HTR-8/SVneo (cell line): ENCODE measurements at places on chromosomes 11 and 22.

DNA sequence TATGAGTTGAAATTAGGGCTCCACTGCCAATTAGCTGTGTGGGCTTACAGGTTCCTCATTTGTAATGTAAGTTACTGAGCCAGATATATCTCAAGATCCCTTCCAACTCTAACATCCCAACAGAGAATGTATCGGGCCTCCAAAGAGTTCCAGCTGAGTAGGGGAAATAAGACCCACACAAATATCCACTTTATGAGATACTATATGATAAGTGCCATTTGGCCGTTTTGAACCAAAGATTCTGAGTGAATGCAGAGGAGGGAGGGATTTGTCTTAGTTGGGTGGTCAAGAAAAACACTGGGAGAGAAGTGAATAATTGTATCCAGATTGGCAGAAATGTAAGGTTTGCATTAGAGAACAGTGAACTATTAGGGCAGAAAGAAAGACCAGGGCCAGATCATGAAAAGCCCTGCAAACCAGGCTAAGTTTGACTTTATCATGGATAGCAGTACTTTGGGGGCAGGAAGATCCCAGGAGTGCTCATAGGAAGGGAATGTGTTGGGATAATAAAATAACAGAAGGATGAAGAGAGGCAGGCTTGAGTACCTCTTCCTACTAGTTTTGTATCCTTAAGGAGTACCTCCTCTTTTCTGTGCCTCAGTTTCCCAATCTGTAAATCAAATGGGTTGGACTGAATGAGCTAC lies 63.9 kb downstream of the RPL27A start:
- no peak for DNase-seq

DNA sequence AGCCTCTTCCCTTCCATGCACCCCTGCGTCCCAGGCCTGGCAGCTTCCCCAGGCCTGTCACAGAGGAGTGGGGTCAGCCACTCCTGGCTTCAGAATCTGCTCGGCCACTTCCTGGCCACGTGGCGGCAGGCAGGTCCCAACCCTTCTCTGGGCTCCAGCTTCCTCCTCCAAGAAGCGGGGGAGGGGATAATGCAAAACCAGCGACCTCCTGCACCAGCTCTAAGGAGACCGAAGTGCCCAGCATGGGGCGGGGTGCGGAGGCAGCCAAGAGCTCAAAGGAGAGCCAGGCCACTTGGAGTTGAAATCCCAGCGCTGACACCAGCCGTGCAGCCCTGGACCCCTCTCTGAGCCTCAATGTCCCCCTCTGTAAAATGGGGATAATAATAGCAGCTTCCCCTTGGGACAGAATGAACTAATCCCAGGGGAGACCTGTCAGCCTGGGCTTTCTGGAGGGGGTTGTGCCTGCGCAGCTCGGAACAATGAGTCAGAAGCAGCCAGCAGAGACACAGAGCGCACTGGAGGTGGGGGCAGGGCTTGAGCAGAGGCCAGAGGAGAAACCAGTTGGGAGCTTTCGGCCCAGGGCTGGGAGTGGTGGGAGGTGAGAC lies 22.8 kb upstream of the PICK1 start:
- peak; percentile 90 for DNase-seq

GRCh38 chr11:76221365-76221764 lies 15.1 kb upstream of the WNT11 start:
- no peak for DNase-seq

GRCh38 chr11:46705070-46705688 lies 4.3 kb downstream of the ZNF408 start:
- DNase-seq: no peak

DNA sequence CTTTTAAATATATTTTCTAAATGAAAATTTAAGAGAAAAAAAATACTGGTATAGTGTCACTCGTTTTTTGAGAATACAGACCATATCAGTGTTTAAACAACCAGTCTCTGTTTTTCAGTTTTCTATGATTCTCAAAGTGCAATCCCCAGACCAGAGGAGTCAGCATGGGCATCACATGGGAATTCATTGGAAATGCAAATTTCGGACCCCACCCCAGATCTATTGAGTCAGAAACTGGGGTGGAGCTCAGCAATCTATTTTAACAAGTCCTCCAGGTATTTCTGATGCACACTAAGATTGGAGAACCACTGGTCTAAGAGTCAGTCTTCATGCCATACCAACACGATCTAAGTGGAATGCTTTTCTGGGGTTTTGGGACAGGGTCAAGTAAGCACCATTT lies 66.1 kb downstream of the FAR1 start:
- DNase-seq: no peak

DNA sequence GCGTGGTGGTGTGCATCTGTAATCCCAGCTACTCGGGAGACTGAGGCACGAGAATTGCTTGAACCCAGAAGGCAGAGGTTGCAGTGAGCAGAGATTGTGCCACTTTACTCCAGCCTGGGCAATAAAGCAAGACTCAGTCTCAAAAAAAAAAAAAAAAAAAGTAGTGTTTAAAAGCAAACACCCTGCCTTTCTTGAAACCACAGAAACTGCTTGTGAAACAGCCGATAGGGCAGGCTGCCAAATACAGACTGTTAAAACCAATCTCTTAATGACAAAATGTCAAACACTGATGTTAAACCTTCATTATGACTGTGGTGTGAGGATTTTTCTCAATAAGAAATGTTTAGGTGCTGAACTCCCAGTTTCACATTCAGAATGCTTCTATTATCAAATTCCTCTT lies 27.3 kb downstream of the MARK2 start:
- DNase-seq: no peak

- peak; percentile 75 for DNase-seq
These were observed 63.4 kb downstream of the NRXN2 start for GRCh38 chr11:64659417-64660144.

GRCh38 chr11:74678041-74678440 lies 53.2 kb downstream of the CHRDL2 start:
- DNase-seq: no peak

DNA sequence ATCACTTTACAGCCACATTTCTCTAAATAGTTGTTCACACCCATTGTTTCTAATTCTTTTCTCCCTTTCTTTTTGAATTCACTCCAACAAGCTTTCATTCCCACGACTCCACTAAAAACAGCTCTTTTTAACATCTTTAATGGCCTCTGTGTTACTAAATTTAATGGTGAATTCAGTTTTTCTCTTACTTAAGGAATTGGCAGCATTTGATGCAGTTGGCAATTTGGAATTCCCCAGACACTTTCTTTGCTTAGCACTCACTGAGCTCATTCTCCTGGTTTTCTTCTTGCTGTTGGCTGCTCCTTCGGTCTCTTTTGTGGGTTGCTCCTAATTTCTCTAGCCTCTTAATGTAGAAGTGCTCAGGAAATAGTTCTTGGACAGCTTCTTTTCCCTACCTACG lies 40.5 kb upstream of the OR9Q1 start:
- DNase-seq: no peak

DNA sequence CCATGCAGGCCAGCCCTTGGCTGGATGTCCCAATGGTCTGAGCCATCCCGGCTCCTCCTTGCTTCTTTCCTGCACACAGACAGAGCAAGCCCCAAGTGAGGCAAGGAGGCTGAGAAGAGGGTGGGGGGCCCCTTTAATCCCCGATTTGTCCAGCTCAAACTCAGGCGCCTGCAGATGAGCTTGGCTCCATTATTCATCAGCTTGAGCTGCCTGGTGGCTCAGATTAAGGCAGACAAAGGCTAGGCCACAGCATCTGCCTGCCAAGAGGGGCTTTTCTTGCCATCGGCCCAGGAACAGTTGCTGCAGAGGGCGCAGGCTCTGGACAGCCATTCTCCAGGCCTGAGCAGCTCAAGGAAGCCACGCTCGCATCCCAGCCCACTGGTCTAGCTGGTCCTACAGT lies 35.4 kb downstream of the LMO1 start:
- no peak for DNase-seq

DNA sequence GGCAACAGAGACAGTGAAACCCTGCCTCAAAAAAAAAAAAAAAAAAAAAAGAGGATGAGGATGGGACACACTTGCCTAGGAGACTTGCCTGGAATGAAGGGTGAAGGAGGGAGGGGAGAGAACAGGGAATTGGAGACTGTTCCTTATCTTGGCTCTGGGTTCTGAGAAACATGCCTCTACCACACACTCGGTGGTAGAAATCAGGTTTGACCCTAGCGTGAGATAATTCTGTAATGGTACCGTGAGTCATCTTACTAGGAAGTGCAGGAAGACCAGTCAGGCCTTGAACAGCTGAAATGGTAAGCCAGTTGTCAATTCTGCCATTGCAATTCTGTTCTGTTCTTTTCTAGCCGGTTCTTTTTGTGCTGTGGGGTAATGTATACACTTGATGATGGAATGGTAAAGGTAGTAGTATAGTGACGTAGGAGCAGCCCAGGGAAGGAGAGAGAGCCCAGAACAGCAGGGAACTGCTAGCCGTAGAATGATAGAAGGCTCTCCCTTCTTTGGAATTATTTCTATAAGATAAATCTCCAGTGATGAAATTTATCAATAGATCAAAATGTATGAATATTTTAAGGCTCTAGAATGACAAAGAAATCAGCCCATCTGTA lies 3.9 kb upstream of the AMBRA1 start:
- no peak for DNase-seq

DNA sequence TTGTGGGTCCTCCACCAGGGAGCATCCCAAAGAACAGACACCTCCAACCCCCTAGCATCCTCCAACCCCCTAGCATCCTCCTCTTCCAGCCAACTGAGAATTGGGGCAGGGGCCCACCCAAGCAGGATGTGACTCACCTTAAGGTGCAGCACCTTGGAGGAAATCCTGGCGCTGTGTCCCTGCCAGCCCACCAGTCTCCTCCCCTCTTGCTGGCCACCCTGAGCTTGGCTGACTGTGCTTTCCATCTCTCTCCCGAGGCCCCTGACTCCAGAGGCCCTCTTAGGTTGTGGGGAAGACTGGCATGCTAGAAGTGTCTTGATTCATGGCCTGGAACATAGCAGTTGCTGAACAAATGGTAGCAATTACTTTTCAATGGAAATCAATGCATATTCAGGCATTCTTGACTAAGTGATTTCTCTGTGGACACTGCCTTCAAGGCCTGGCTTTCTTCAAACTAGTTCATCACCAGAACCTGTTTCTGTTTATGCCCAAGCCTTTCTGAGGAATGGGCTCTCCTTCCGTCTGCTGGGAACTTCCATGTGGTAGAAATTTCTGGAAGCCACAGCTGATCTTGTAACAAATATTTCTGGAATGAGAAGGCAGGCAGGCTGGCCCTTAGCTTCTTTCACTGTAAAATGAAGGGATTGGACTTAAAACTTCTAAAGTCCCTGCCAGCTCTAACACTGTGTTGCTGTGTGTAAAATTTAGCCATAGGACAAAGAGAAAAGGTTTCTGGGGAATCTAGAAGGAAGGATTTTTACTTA lies 60.5 kb downstream of the CEP164 start:
- DNase-seq: no peak

GRCh38 chr11:126008956-126009355 lies 53.7 kb downstream of the CDON start:
- DNase-seq: no peak

GRCh38 chr11:33847251-33847650 lies 44.6 kb downstream of the LMO2 start:
- no peak for DNase-seq

- DNase-seq: no peak
These were observed 19.5 kb downstream of the RBFOX2 start for GRCh38 chr22:36009085-36009484.

DNA sequence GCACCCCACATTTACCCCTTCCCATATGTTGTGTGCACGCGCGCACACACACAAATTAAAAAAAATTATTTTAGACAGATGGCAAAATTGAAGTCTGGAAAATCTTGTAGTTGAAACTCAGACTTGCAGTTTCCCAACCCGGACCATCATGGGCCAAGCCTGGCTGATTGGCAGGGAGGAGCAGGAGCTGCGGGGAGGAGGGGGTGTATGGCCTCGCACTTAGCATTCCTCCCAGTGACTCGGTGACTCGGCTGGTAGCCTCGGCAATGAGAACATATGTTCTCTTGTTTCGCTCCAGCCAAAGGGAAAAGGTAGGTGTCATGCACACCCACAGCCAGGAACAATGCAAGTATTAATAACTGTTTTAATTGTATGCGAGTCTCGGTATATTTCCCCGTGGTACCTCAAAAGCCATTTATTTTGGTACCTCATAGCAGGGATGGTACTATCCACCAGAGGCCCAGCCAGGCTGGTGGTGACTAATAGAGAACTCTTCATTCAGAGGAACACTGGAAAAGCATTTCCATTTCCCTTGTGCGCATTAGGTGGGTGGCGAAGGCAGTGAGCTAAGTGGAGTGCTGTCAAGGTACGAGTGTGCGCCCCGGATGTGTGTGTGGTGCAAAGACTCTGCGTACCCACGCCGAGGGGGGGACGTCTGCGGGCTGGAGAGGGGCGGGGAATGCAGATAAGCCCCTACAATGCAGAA lies 92.5 kb downstream of the DSCAML1 start:
- no peak for DNase-seq

- DNase-seq: no peak
These were observed 236.4 kb downstream of the CASP12 start for GRCh38 chr11:104661901-104662300.

DNA sequence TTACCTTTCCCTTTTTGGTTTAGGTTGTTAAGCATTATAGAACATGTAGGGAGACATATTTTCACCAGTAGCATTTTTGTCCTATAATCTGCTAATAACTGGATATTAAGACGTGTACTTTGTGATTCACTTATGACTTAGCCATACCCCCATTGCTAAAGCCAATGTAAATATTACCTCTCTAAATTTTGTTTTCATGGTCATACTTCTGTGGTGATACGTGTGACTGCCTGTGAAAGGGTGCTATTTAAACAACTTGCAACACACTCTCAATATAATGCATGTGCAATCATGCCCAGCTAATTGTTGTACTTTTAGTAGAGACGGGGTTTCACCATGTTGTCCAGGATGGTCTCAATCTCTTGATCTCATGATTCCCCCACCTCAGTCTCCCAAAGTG lies 36.2 kb upstream of the PAK1 start:
- DNase-seq: no peak

- no peak for DNase-seq
These were observed 910.5 kb upstream of the CHORDC1 start for GRCh38 chr11:91133361-91133760.

GRCh38 chr11:117820516-117820915 lies 4.0 kb downstream of the FXYD2 start:
- DNase-seq: no peak

DNA sequence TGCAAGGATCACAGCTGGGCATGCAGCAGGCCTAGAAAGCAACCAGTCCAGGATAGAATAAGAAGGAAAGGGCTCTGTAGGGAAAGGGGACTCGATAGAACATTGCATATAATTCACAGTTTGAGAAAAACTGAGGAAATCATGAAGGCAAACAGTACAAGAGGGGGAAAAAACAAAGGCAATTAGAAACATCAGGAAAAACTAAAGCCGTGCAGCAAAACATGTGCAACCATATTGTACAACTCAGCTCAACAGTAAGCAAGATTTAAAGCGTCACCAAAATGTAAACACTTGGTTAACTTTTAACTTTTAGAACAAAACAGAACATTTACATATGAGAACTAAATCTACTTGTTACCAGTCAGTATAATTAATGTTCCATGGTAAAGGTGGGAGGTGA lies 8.5 kb downstream of the APOL3 start:
- no peak for DNase-seq

- DNase-seq: no peak
These were observed 32.3 kb downstream of the PITPNB start for GRCh38 chr22:27886843-27887151.
